Naive thymus-derived CD4-positive, alpha-beta T cell (primary cell): ENCODE measurements at places on chromosomes 12 and 14.

DNA sequence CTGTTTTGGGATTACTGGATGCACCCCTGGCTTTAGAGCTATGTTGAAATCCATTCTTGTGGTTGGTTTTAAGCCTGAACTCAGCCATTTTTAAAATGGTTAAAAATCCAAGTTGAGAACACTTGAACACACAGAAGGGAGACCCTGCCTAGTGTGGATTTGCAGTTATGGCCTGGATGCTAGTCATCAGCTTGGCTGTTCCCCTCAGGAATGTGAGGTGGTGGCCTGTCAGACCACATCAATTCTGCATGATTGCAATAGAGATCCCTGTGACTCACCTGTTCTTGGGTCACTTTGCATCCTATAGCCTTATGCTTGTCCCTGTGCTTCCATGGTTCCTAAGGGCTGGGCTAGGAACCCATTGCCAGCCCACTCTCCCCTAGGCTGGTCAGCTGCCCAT lies 454.1 kb downstream of the ATP23 start:
- no peaks in the 10 kb centered on the region for H3K4me1 ChIP-seq
- DNase-seq: no peak
- no peak overlapping the region for H3K4me3 ChIP-seq
- no peaks in the 10 kb centered on the region for H3K36me3 ChIP-seq
- no peaks in the 10 kb centered on the region for H3K27me3 ChIP-seq

DNA sequence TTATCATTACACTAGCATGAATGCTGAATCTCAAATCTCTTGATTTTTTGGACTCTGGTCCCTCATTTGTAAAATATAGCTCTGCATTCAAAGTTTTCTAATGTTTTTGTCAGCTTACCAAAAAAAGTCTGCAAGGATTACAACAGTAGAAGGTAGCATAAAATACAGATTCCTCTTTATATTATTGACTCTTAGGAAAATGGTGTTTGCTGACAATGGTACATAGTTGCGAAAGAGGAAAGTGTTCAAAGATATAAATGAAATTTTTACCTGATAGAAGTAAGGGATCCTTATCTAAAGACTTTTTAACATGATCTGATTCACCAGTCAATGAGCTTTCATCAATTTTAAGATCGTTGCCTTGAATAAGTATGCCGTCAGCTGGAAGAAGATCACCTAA lies 74.1 kb downstream of the ATP2B1 start:
- H3K36me3 ChIP-seq: peaks cover 8% of the 10 kb centered on the region
- no peak for DNase-seq
- no peaks in the 10 kb centered on the region for H3K4me1 ChIP-seq
- H3K27me3 ChIP-seq: no peaks in the 10 kb centered on the region

- no peaks in the 10 kb centered on the region for H3K4me1 ChIP-seq
- no peak overlapping the region for H3K4me3 ChIP-seq
- DNase-seq: no peak
- no peaks in the 10 kb centered on the region for H3K36me3 ChIP-seq
- no peak overlapping the region for H3K27ac ChIP-seq
Measured at GRCh38 chr14:93716746-93717667, 71.3 kb downstream of the PRIMA1 start.

DNA sequence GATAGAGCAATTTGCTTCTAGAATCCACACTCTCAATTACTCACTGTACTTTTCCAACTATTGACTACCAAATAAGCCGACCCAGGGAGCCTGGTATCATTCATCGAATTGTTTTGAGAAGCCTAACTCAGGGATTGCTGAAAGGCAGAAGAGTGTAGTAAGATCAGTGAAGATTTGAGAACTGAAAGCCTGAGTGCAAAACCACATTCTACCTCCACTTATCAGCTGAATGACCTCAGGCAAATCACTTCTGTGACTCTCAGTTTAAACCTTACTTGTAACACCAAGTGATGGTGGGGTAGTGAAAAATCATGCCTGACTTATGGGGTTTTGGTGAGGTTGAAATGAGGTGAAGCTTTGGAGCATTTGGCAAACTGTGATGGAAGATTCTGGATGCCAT lies 126.1 kb upstream of the MAX start:
- H3K27ac ChIP-seq: no peak overlapping the region
- no peak for DNase-seq
- H3K4me3 ChIP-seq: no peak overlapping the region
- no peaks in the 10 kb centered on the region for H3K27me3 ChIP-seq

- no peaks in the 10 kb centered on the region for H3K27me3 ChIP-seq
- H3K4me1 ChIP-seq: no peaks in the 10 kb centered on the region
- H3K4me3 ChIP-seq: no peak overlapping the region
- peaks cover 19% of the 10 kb centered on the region for H3K36me3 ChIP-seq
- DNase-seq: no peak
- no peak overlapping the region for H3K27ac ChIP-seq
Measured at GRCh38 chr12:120767071-120768024, 41.7 kb downstream of the ACADS start.

DNA sequence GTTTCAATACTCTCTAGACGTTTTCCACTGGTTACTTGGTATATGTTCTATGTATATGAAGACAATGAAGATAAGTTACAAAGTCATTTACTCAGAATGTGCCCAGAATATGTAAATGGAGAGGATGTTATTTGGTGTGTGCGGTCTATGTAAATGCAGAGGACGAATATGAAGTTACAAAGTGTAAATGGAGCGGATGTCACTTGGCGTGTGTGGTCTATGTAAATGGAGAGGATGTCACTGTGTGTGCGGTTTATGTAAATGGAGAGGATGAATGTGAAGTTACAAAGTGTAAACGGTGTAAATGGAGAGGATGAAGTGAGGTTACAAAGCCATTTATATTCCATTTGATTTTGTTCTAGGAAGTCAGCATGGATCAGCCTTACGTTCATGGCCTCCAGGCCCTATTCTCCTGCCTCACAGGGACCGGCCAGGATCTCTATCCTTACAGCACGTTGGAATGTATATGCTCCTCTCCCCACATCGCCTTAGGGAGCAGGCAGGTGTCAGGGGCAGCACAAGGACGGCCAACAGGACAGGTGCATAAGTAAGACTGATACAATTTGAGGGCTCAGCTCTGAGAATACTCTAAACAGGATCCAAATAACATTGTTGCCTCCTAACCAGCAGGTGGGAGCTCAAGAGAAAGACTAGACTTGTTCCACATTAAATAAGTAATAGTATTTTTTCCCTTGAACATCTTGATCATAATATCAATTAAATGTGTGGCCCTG lies 42.4 kb downstream of the GLRX5 start:
- no peak for DNase-seq
- H3K4me3 ChIP-seq: no peak overlapping the region
- H3K27me3 ChIP-seq: no peaks in the 10 kb centered on the region
- H3K36me3 ChIP-seq: no peaks in the 10 kb centered on the region

GRCh38 chr12:96431067-96431466 lies 30.8 kb upstream of the CDK17 start:
- no peak for DNase-seq
- no peaks in the 10 kb centered on the region for H3K36me3 ChIP-seq
- no peaks in the 10 kb centered on the region for H3K27me3 ChIP-seq
- H3K4me3 ChIP-seq: no peak overlapping the region
- no peak overlapping the region for H3K27ac ChIP-seq

- no peak overlapping the region for H3K4me3 ChIP-seq
- peaks cover 17% of the 10 kb centered on the region for H3K4me1 ChIP-seq
- no peaks in the 10 kb centered on the region for H3K27me3 ChIP-seq
- DNase-seq: no peak
- no peak overlapping the region for H3K27ac ChIP-seq
Measured at GRCh38 chr12:6771091-6771495, 1.2 kb upstream of the LAG3 start.
